ENCODE measurements at places on chromosomes 13 and 19.

DNA sequence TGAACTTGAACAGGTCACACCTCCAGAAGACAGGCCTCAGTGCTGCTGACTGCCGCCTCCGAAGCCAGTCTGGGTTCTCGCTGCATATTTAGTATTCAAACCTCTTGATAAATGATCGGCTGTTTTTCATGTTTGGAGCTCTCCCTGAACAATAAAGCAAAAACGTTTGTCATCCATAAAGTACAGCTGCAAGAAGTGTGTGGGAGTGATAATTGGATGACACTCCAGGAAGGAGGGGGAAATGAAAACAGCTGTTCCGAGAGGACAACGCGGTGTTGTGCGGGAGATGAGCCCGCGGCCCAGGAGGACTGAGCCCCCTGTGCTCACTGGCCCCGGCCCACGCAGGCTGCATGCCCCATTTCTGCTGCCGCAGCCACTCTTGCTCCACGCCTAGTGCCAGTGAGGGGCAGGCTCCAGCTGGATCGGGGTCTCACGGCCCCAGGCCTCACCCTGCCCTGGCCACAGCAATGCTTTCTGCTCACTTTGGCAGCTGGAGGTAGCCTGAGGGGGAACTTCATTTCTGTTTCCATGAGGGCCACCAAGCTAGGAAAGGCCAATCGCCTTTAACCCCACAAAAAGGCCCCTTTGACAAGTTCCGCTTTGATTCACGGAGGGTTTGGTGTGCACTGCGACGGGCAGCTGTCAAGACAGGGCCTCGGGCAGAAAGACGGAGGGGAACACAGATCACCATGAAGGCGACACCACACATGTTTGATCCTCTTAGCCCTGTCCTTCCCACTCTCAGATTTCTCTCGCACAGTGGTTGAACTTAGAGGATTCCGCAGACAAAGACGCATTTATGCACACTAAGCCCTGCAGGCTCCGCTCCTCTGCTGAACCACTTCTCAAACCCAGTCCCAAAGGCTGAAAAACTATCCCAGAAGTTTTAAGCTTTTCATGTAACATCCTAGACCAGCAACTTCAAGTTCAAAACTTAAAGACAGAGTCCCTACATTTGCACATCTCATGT lies 537.6 kb downstream of the EFNB2 start:
- no peak for DNase-seq

GRCh38 chr19:29121684-29122083 lies 91.3 kb downstream of the UQCRFS1 start:
- no peak for DNase-seq

GRCh38 chr13:64912141-64912540 lies 2318.0 kb downstream of the PCDH9 start:
- no peak for DNase-seq

DNA sequence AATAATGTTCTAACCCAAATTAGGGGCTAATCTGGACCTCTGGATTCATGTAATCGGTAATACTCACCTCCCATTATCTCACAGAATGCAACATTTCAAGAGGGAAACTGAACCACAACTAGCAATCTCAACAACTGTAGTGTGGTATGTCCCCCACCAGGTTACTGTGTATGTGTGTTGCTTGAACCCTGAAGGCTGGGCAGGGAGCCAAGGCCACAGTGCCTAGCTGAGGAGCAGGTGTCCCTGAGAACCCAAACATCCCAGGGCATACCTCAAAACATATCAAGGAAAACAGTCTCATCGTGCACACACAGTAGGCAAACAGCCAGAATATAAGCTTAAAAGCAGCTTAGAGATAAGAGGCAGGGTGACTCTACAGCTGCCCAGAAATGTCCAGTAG lies 20.5 kb upstream of the NEK3 start:
- no peak for DNase-seq
